Thymus (tissue), 14 donors: ENCODE measurements at places on chromosomes 13 and 19.

GRCh38 chr19:14385492-14385891, 4.2 kb downstream of the ADGRE5 start:
- H3K36me3 ChIP-seq: peaks cover 6% of the 10 kb centered on the region
- H3K27ac ChIP-seq: peak overlapping the region; percentile 64
- H3K4me1 ChIP-seq: peaks cover 49% of the 10 kb centered on the region

- no peaks in the 10 kb centered on the region for H3K4me1 ChIP-seq
- H3K4me3 ChIP-seq: no peak overlapping the region
- no peak for DNase-seq
- no peak overlapping the region for H3K27ac ChIP-seq
- H3K36me3 ChIP-seq: no peaks in the 10 kb centered on the region
These were observed 14.5 kb upstream of the TRPC4 start for GRCh38 chr13:37884026-37884425.

DNA sequence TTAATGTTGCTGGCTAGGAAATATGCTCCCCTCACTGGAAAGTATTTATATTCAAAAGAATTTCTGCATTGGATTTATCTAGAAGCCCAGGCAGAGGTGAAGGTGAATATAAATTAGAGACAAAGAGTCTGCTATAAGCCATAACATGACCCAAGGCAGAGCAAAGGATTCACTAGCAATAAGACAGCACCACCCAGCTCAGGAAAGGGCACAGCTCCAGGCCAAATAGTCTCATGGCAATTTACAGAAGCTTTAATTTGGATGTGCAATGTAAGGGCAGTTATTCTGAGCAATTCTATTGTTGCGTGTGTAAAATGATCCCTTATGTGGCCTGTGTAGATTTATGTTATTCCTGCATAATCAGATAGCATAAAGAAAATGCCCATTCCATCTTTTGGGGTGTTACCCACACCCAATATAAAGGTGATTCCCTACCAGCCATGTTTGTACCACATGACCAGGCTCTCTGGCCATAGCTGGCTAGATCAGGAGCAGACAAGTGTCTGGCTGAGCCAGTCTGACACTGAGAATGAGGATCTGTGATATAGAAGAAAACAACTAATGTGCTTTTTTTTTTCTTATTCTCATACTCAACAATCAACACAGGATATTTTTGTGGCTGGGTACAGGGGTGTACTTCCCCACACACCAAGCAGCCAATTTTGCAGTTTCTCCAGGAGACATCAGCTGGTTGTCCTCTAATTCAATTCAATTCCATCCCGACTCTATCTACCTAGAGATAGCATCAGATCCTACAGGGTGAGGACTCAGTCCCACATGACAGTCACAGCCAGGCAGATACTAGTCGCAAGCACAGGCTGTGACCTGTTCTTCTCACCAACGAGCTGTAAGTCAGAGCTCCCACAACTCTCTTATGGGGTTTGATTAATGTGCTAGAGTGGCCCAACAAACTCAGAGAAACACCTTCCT, 181.4 kb downstream of the KCTD15 start:
- no peaks in the 10 kb centered on the region for H3K27me3 ChIP-seq
- no peak for DNase-seq
- no peaks in the 10 kb centered on the region for H3K36me3 ChIP-seq
- H3K4me3 ChIP-seq: no peak overlapping the region
- no peak overlapping the region for H3K27ac ChIP-seq
- no peaks in the 10 kb centered on the region for H3K4me1 ChIP-seq

DNA sequence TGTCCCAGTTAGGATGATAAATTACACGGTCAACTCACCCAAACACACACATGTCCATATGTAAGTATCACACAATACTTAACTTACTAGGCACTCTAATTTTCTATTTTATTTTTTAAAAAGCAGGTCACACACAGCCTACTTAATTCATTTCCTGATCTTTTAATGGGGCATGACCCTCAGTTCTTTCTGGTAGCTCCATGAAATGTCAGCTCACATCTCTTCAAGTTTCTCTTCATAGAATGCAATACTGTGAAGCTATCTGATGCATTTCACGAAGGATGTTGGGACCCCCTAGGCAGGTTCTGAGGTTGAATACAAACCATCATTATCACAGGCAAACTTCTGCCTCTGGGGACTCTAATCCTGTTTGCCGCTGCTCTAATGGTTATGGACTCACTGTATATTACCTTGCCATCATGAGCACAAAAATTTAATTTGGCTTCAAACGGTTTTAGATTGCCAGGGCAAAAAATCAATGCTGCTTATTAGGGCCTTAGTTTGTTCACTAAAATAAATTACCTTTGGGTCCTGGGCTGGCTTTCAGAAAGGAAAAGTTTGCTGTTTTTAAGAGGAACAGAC, 16.1 kb upstream of the DHRS12 start:
- H3K4me3 ChIP-seq: no peak overlapping the region
- H3K27ac ChIP-seq: no peak overlapping the region
- no peak for DNase-seq
- H3K36me3 ChIP-seq: no peaks in the 10 kb centered on the region

DNA sequence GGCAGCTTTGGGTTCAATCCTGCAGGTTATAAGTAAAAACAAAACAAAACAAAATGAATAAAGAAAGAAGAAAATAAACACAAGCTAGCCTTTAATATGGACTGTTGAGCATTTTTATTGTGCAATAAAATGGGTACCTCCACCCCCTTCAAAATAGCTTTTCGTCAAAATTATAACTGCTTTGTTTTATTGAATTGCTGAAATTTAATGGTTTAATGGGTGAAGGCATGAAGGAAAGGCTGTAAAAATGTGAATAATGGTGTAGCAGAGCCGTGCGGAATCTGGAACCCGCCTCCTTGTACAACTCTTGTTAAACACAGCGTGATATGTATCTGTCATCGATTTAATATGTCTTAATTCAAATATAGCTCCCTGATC, 2.2 kb upstream of the ZIC5 start:
- no peak overlapping the region for H3K4me3 ChIP-seq
- H3K4me1 ChIP-seq: peaks cover 23% of the 10 kb centered on the region
- DNase-seq: no peak
- no peak overlapping the region for H3K27ac ChIP-seq
- peaks cover 100% of the 10 kb centered on the region for H3K27me3 ChIP-seq

DNA sequence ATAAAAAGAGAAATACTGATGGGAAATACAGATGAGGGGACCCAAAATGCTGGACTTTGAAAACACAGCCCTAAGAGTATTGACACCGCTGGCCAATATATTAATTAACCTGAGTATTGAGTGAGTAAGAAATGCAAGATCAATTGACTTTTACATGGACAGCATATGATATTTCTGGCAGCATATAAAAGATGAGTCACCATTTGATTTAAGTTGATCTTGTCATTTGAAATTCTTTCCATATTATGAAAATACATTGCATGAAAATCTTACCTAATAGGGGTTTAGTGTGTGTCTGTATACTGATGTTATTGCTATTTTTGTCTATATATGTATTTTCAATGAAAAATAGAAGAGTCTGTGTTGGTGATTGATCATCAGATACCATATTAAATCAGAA, 619.6 kb downstream of the KCTD12 start:
- no peak overlapping the region for H3K4me3 ChIP-seq
- no peaks in the 10 kb centered on the region for H3K27me3 ChIP-seq
- DNase-seq: no peak

GRCh38 chr13:100148422-100148821, 59.5 kb downstream of the PCCA start:
- no peaks in the 10 kb centered on the region for H3K27me3 ChIP-seq
- no peaks in the 10 kb centered on the region for H3K36me3 ChIP-seq
- no peak overlapping the region for H3K4me3 ChIP-seq
- DNase-seq: no peak
- H3K4me1 ChIP-seq: no peaks in the 10 kb centered on the region
- H3K27ac ChIP-seq: no peak overlapping the region

DNA sequence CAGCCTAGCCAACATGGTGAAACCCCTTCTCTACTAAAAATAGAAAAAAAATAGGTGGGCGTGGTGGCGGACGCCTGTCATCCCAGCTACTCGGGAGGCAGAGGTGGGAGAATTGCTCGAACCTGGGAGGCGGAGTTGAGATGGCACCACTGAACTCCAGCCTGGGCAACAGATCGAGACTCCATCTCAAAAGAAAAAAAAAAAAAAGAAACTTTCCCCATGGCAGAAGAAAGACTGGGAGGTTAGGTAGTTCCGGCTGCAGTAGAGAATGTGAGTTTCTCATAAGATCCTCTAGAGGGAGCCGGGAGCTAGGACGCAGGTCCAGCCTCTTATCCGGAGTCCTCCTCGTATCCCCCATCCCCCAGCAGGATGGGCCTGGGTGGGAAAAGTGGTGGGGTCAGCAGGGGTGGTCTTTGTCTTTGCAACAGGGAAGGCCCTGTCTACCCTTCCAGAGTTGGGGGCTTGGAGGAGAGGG, 13.2 kb upstream of the CREB3L3 start:
- DNase-seq: peak; percentile 46
- no peaks in the 10 kb centered on the region for H3K36me3 ChIP-seq
- H3K27me3 ChIP-seq: no peaks in the 10 kb centered on the region
- no peak overlapping the region for H3K27ac ChIP-seq
- no peak overlapping the region for H3K4me3 ChIP-seq

DNA sequence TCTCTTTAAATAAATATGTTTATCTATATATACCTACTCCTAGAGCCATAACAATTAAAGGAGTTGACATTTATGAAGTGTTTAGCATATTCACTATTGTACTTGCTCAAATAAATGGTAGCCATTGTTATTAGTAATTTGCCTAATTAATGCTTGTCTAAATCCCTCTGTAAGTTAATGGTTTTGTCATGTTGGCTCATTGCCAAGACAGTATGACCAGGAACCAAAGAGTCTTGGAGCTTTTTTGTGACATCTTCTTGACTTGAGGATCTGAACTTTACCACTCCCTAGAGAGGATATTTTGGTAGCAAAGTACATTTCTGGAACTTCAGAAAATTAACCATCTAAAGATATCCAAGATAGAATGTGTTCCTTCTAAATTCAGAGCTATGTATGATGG, 15.5 kb downstream of the FRY start:
- H3K27me3 ChIP-seq: no peaks in the 10 kb centered on the region
- H3K4me3 ChIP-seq: no peak overlapping the region
- H3K4me1 ChIP-seq: peaks cover 27% of the 10 kb centered on the region
- H3K36me3 ChIP-seq: no peaks in the 10 kb centered on the region
- no peak for DNase-seq

DNA sequence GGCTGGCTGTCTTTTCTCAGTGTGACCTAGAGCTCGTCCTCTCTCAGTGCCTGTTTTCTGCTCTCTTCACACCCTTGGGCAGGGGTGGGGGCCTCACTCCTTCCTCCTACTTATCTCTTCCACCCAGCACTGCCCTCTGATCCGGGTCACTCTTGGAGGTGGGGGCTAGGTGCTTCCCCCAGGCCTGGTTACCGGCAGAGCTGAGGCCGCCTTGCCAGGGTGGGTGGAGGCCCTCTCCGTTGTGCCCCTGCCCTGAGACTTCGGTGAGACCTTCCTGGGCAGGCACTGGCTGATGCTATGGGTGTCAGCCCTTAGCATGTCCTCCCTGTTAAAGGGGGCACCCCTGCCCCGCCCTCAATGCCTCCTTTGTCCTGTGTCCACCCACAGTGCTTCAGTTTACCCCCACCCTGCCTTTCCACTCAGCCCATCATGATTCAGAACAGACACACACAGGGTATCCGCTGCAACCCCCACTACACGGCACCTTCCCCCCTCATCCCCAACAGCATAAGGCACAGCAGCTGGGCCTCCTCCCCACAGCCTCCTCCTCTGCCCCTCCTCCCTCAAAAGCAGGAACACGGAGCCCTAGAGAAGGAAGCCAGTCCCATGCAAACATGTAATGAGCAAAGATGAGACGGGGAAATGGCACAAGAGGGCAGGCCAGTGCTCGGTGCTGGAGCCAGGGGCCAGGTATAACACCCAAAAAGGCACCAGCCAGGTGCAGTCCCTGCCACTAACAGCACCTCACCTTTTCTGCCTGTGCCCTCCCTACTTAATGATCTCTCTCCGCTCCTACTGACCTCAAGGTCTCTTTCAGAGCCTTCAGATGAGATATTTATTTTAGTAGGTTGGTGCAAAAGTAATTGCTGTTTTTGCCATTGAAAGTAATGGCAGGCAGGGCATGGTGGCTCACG, 9.8 kb downstream of the ZGLP1 start:
- DNase-seq: no peak
- H3K4me3 ChIP-seq: no peak overlapping the region
- peaks cover 26% of the 10 kb centered on the region for H3K27me3 ChIP-seq
- H3K27ac ChIP-seq: no peak overlapping the region

DNA sequence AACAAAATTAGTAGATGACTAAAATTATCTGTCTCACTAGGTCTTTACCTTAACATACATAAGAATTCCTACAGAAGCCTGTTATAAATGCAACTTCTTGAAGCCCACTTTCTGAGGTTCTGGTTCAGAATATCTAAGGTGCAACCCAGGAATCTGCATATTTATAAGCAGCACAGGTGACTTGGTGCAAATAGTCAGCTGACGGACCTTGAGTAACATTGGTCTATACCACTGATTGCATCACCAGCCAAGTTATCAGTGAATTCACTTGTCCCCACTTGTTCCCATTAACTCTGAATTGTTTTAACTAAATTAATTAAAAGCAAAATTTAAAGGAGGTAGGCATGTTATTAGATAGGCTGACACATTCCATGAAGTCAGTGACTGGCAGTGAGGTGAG, 109.9 kb downstream of the FRY start:
- H3K27me3 ChIP-seq: no peaks in the 10 kb centered on the region
- no peak overlapping the region for H3K27ac ChIP-seq
- H3K4me3 ChIP-seq: no peak overlapping the region

GRCh38 chr19:14147797-14148605, 11.6 kb upstream of the ASF1B start:
- peaks cover 19% of the 10 kb centered on the region for H3K36me3 ChIP-seq
- H3K27ac ChIP-seq: no peak overlapping the region
- DNase-seq: no peak
- peaks cover 21% of the 10 kb centered on the region for H3K4me1 ChIP-seq
- no peaks in the 10 kb centered on the region for H3K27me3 ChIP-seq
- no peak overlapping the region for H3K4me3 ChIP-seq

DNA sequence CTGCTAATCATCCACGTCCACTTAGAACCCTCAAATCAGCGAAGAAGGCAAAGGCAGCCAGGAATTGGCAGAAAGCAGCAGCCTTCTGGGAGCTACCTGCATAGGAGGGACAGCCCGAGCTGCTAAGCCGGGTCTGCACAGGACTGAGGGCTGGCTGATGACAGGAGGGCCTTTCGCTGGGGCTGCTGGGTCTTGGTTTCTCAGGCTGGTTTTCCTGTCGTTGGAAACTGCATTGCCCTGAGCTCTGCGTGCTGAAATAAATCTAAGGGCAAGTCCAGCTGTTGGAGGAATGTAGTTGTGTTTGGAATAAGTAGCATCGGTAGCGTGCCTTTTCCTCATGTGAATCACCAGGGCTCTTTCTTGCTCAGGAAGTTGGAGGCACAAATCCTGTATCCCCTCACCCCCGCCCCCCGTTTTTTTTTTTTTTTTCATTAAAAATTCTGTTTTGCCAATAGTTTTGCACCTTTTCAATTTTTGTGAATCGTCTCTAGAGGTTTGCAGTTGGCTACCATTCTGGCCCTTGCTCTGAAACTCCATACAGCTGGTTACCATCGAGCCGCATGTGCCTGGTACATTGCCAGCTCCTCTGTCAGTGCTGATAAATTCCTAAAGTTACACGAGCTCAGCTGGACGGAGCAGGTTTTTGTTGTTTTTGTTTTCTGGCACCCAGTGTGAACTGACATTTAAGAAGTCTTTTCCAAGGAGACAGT, 193.9 kb upstream of the RNF113B start:
- no peak overlapping the region for H3K27ac ChIP-seq
- no peak for DNase-seq
- no peaks in the 10 kb centered on the region for H3K36me3 ChIP-seq
- H3K4me3 ChIP-seq: no peak overlapping the region
